ENCODE measurements at places on chromosomes 13 and 19. TPM values are rescaled to one million over a fixed set of nuclear protein-coding genes. Genes with fewer than 3 reads are reported as not detected.

The ZSCAN4 gene
- not detected for total RNA-seq

The ATP8A2 gene
- total RNA-seq = 2.7 TPM

The ZNF763 gene
- not detected for total RNA-seq

The TTYH1 gene
- total RNA-seq = 1.3 TPM

The FFAR2 gene
- total RNA-seq = not detected

The GFY gene
- total RNA-seq = not detected

The NOVA2 gene
- not detected for total RNA-seq

The NRTN gene
- total RNA-seq = 0.11 TPM

DNA sequence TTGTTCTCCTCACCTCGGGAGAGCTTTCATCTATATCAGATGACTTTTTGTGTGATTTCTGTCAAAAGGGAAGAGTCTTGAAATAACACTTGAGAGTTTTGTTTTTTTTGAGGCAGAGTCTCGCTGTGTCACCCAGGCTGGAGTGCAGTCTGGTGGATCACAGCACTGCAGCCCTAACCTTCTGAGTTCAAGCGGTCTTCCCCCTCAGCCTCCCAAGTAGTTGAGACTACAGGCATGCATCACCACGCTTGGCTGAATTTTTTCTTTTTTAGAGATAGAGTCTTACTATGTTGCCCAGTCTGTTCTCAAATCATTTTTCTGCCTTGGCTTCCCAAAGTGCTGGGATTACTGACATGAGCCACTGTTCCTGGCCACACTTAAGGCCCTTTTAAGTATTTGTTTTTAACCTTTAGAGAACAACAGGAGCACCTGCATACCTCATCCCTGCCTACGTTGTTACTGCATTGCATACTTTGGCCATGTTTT is 11.4 kb downstream of the NDFIP2 start:
- DNase-seq = no peak

DNA sequence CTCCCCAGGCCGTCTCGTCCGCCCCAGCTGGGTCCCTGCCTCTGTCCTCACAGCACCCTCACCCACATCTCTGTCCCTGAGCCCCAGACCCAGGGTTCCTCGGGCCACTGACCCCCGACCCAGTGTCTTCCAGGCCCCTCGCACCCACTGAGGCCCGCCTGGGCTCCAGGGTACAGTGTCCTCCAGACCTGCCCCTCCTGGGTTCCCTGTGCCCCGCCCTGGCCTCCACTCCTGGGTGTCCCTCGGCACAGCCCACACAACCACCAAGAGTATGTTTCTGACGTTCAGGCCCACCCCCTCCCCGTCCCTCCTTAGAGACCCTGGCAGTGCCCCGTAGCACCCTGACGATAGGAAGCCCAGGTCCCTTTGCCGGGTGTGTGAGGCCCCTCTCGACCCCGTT is 22.6 kb upstream of the NCCRP1 start:
- no peak for DNase-seq

GRCh38 chr19:3196064-3196932 is 10.6 kb downstream of the NCLN start:
- no peak for DNase-seq

- DNase-seq = no peak
These were observed 44.8 kb downstream of the CCDC70 start for GRCh38 chr13:51906581-51906980.

- no peak for DNase-seq
These were observed 164.6 kb upstream of the TSHZ3 start for GRCh38 chr19:31513841-31514240.

GRCh38 chr13:57582032-57582431 is 49.5 kb upstream of the PCDH17 start:
- DNase-seq = no peak

DNA sequence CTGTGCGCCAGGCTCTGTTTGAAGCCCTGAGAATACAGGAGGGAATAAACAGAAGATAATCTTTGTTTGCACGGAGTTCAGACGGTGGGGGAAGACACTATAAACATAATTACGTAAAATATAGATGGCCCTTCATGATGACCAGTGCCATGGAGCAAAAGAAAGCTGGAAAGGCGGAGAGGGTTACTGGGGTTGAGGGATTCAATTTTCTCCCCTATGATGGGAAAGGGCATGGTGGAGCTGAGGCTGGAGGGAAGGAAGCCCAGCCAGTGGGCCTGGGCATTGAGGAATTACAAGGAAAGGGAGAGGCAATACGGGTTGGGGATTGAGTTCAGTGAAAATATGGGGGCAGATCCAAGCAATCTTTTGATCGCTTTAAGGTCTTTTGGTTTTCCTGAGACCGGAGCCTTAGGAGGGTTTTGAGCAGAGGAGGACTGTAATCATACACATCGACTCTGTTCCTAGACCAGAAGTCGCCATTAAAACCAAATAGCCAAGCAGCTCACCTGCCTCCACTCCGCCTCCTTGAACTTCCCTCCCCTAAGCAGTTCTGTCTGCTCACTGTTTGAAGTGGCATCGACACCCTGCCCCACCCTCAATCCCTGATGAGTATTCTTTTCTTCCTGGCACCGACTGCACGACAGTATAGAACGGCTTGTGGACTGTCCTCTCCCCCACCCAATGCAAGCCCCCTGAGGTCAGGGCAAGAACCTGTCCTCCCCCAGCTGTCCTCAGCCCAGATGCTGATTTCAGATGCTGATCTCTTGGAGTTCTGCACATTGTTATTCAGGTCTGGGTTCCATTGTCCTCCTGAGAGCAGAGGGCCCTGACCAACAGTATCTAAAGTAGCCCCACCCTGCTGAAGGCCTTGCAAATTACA is 813 bp upstream of the ZNF296 start:
- no peak for DNase-seq

GRCh38 chr13:110109910-110110309 is 197.0 kb downstream of the COL4A1 start:
- DNase-seq = peak; percentile 82

- DNase-seq = peak; percentile 15
These were observed 62.4 kb downstream of the SERTM1 start for GRCh38 chr13:36736119-36736726.

- DNase-seq = peak; percentile 86
These were observed at the start of gene KANK2 for GRCh38 chr19:11197291-11198174. Gene KANK2 (minus strand): TSS chr19:11197545. CDS start chr19:11194511, 3,034 bp downstream.

- no peak for DNase-seq
These were observed 7.8 kb downstream of the DHX34 start for GRCh38 chr19:47356900-47357299.

GRCh38 chr13:53200075-53200474 is 171.5 kb downstream of the OLFM4 start:
- no peak for DNase-seq

DNA sequence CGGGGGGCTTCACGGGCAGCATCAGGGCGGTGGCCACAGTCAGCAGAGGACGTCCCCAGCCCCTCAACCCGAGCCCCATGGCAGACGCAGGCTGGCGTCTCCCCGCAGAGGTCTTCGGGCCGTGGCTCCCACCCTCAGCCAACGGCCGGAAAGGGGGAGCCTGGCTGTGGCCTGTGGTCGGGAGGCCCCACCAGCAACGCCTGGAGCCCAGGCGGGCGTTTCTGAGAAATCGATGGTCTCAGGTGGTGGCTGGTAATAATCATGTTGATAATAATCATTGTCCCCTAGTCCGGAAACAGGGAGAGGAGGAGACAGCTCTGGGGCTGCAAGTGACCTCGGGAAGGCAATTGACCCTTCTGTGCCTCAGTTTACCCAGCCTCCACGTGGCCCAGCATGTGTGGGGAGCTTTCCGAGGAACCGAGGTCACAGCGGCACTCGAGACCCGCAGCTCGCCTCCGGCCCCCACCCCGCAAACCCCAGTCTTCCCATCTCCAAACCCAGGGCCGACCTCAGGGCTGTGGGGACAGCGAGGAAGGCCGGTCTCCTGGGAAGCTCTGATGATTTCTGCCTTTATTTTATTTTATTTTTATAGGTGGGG is at the start of gene PRSS57:
TSS of gene PRSS57 (minus strand) at position 101 of the 598 bp plus-strand sequence. CDS start at position 79, 22 bp downstream.
- DNase-seq = no peak

Measured in Daoy (cell line).